ENCODE measurements at places on chromosomes 5 and 9.

- no peak for DNase-seq
Measured at GRCh38 chr5:133397348-133397747, 215.0 kb downstream of the FSTL4 start.

DNA sequence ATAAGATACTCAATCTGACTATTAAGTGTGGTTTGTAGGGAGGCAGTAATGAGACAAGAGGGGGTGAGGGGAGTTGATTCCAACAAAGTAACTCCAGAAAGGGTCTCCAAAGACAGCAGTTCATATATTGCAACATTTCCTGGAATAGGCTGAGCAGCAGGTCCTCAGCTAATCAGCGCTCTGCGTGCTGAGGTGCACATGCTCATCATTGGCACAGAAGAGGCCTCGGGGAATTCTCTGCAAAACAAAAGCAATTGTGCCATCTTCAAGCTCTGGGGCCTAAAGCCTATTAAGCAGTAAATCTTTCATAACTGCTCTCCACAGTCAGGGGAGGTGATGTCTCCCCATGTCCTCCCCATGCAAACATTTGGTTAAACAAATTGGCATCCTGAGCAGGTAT is 357.3 kb downstream of the SPOCK1 start:
- DNase-seq = no peak

DNA sequence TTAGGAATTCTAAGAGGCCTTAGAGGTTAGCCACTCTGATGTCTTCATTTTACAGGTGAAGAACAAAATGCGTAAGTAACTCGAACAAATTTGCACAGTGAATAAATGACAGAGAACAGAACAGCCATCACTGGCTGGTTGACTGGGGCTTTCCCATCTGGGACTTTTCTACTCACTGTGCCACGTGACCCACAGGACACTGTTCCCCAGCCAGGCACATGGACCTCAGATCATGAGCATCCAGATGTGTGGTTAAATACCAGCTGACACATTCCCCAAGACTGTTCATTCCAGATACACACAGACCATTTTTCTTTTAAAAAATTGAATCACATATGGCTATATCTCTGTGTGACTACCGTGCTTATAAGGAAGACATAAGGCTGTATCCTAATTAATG is 25.8 kb upstream of the MED10 start:
- no peak for DNase-seq

DNA sequence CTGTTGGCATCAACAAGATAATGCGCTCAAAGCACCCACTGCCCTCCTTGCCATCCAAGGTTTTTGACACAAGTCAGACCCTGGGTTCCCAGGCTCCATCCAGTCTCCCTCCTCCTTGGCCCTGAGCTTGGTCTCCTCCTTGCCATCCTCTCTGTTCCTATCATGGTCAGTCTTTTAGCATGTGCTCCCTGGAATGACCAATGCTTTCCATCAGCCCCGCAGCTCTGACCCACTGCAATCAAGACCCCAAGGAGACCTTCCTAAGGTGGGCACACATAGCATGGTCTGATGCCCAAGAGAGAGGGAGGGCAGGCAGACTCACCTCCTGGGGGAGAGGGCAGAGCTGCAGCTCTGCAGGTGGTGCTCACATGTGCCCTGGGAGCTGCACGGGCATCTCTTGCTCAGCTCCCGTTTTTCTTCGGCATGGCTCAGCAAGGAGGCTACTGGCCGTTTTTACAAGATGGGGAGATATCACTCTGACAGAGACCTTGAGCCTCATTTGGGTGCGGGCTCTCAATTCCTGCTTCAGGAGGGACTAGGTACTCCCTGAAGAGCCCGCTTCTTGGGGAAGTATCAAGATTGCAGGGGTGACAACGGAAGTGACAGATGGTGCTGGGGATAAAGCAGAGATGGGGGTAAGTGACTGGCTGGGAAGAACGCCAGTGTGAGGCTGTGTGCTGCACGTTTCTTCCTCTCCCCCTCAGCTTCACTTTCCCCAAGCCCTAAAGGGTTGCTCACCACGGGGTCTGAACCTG is 3.3 kb downstream of the SEPTIN8 start:
- DNase-seq = no peak

DNA sequence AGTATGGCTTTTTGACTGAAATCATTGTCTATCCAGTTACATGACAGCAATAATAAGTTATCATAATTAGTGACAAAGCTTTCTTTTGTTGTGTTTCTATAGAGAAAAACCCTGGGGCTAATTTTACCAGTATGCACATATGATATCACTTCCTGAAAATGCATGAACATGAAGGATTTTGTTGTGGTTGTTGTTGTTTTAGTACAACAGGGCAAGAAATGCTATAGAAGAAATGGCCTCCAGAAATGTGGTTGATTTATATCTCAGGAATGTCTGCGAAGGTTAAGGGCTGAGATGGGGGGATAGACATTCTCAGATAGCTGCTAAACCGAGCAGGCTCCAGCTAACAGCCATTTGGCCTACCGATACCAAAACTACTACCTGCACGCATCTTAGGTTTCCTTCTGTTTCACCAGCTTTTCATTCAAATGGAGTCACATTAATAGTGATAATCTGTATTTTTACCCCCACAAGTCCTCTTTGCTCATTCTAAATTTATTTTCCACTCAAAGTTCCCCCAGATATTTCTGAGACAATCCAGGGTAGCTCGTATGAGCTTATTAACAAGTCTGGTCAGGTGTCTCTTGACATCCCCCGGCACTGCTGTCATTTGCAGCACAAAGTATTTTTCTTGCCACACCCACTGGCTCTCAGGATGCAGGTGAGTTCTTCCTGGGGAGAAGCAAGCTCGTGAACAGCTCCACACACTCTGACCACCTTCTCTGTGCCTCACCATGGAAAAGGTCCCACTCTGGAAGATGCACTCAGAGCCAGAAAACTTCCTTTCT is 232.4 kb upstream of the GAS1 start:
- no peak for DNase-seq

- no peak for DNase-seq
Measured at GRCh38 chr9:99637641-99638040, 184.0 kb upstream of the NR4A3 start.

DNA sequence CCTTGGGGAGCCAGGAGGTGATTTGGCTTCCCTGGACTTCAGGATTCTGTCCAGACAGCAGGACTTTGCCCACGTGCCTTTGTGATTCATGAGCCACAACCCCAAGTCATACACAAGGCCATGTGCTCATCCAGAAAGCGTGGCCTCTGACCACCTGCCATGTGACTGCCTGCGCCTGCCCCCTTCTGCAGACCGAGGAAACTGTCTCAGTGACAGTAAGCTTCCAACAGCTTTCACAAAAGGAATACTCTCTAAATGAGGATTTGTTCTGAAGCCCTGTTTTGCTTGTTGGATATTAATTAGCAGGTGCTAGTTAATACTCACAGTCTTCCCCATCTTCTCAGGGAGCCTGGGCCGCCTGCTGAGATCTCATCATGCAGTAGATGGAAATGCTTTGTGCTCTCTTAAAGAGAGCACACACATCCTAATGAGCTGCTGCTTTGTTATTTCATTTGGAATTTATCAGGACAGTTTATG is 36.9 kb upstream of the ANGPTL2 start:
- peak; percentile 52 for DNase-seq

DNA sequence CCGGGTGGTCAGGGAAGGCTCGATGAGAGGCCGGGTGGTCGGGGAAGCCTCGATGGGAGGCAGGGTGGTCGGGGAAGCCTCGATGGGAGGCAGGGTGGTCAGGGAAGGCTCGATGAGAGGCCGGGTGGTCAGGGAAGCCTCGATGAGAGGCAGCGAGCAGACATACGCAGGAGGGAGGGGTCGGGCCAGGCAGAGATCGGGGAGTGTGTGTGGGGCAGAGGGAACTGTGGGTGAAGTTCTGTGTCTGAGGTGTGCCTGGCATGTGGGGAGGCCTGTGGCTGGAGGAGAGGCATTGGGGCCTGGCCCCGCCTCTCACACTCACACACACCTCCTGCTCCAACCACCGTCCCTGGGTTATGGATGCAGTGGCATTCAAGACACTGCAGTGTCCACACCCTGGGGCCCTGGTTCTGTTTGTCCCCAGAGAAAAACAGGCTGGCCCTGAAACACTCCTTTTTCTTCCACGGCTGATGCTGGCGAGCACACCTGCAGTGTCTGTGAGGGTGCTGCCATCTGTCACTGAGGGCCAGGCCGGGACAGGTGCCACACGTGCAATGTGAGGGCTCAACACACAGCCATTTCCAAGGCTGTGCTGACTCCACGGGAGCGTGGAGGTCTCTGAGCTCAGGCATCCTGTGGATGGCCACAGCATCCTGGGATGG is 6.5 kb upstream of the PLEKHG4B start:
- DNase-seq = no peak

- no peak for DNase-seq
Measured at GRCh38 chr9:135887585-135888050, 19.7 kb downstream of the CAMSAP1 start.

DNA sequence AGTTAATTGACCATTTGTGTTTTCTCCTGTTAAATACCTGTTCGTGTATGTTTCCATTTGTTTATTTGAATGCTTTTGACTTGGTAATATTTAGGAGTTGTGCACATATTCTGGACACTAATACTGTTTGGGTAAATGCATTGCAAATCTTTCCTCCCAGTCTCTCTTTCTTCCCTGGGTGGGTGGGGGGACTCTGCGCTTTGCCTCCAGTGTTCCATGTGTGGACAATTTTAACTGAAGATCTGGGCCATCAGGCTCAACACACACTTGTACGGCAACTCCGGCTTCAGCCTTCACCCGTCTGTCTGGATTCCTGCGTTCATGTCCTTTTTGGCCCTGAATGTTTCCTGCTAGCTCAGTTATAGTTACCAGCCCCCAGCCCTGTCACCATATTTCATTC is 40.1 kb downstream of the GTF3C4 start:
- DNase-seq = no peak

GRCh38 chr9:127862075-127863011 is 7.9 kb upstream of the ENG start:
- DNase-seq = peak; percentile 74

DNA sequence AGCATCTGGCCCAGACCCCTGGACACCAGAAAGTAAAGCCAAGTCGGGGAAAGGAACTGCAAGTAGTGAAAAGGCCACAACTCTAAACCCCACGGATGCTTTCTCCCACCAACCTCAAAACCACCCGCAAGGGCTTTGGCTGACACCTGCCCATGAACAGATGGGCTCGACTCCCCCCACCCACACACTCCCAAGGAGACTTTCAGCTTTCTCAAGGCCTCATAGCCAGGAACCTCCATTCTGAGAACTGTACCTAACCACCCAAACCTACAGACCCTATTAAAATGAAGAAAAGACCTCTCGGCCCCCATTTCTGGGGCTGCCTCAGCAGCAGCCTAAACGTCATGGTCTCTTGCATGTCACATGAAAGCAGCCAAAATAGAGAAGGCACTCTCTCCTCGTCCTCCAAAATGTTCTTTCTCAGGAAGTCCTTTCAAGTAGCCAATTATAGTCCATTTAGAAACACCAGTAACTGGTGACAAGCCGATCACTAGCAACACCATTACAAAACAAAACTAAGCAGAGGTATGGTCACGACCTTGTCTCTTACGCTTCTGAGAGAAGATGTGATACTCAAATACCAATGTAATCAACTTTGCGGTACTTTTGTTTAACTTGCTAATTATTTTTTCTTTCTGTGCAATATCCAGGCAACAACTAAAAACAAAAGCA is 2.9 kb downstream of the B4GALT1 start:
- DNase-seq = no peak

- no peak for DNase-seq
Measured at GRCh38 chr5:78578015-78578414, 70.6 kb downstream of the LHFPL2 start.

DNA sequence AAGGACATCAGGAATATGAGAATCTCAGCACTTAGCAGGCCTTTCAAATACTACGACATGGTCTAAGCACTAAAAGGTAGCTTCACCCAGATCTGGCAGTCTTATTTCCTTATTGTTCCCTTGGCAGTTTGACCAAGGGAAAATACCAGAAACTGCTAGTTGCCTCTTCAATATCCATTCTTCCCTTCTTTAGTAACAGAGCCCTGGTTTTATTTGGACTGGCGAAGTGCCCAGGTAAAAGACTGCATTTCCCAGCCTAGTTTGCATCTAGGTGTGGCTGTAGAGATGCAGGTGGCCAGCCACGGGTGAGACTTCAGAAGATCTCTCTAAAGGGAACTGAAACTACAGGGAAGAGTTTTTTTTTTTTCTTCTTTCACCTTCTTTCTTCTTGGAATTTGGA is 21.6 kb downstream of the DMRT2 start:
- DNase-seq = no peak

DNA sequence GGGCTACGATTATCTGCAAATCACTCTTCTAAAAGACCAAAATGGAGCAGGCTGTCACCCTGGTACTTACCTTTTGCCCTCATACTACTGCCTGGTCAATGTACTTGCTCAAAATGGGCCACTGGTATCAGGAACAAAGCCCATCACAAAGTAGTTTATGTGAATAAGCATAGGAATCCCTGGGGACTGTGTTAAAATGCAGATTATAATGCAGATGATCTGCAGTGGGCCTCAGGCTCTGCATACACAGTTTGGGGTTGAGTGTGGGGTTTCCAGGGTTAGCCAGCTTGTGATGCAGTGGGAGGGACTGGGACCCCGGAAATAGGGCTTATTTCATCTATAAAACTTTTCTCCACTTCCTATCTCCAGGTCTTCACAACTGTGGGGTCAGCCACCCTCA is 173.1 kb downstream of the HSD17B3 start:
- no peak for DNase-seq

- DNase-seq = peak; percentile 58
Measured at GRCh38 chr5:103207653-103208052, 50.9 kb upstream of the MACIR start.

DNA sequence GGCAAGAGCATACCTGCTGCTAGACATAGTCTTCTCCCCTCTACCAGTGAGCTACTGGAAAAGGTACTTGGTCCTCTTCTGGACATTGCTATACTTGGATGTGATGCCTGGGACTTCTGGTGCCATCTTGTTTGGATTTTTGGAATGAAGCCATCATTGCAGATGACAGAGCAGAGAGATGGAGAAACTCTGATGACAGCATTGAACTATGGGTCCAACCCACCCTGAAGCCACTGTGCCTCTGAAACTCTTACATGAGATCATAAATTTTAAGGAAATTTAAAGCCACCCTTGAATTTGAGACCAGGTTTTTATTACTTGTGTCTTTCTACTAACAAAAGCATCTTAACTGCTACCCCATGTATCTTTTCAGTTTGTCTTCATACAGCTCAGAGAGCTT is 151.1 kb upstream of the SMIM23 start:
- no peak for DNase-seq
